NCI-H2081 treated with DMSO at 0.1 percent for 48 hours (cell line): ENCODE measurements at places on chromosomes 3 and 15.

DNA sequence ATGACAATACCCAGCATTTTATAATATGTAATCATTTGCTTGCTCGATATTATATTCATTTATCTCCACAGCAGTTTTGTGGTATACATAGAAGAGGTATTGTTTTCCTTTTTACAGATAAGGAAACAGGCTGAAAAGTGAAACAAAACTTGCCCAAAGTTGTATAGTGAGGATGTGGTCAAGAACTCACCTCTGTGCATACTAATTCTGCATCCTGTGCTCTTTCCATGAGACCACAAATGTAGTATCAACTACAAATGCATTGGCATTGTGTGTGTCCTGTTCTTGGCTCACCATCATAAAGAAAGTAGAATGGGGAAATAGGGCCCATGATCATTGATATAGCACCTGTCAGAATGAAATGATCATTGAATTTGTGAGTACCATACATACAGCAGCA is 167.3 kb downstream of the NECTIN3 start:
- no peak for DNase-seq

- no peak for DNase-seq
Observed at GRCh38 chr3:143380449-143380848, 260.9 kb downstream of the CHST2 start.

- no peak for DNase-seq
Observed at GRCh38 chr15:74428970-74429780, 4.6 kb downstream of the SEMA7A start.

- no peak for DNase-seq
Observed at GRCh38 chr15:63360170-63360569, 21.5 kb downstream of the CA12 start.

DNA sequence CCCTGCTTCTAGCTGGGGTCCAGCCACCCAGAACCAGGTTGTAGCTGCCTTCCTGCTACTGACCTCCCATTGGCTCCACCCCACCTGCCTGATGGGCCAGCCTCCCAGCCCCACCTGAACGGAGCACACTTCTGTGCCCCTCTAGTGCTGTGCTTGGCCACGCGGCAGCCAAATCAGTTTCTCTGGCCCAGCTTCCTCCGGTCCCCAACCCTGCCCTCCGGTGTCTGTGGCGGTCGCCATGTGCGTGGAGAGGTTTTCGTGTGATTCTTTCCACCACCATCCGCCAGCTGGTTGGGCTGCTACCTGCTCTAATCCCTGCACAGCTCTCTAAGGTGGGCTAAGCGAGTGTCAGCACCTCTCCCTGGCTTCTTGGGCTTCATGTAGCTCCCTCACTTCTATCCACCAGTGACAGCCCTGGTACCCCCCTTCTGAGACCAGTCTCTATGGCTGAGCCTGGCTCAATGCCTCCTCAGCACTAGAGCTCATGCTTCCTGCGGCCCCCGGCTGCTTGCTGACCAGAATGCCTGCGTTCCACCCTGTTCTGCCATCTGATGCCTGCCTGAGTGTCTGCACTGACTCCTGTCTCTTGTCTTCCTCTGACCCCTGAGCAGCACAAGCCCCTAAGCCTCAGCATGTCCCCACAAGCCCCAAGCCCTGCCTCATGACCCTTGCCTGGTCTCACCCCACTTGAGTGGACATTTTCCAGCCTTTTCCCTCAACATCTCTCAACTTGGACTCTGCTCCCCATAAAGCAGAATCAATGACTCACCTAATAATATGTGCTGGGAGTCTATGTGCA is 23.2 kb upstream of the MAGEF1 start:
- DNase-seq: no peak

DNA sequence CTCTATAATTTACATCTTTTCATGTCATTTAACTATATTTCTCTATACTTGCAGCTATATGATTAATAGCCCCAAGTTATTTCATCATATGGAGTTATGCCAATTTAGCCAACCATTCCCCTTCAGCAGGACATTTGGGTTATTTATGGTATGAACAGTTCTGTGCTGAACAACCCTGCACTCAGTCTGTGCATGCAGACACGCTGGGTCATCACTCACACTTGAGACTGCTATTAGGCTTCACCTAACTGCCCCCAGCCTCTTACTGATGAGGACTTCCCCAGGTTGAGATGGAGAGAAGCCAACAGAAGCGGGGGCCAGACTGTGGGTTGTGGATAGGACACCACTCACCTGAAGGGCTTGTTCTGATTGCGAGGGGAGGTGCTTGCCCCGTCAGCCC is 7.3 kb downstream of the TADA3 start:
- no peak for DNase-seq

DNA sequence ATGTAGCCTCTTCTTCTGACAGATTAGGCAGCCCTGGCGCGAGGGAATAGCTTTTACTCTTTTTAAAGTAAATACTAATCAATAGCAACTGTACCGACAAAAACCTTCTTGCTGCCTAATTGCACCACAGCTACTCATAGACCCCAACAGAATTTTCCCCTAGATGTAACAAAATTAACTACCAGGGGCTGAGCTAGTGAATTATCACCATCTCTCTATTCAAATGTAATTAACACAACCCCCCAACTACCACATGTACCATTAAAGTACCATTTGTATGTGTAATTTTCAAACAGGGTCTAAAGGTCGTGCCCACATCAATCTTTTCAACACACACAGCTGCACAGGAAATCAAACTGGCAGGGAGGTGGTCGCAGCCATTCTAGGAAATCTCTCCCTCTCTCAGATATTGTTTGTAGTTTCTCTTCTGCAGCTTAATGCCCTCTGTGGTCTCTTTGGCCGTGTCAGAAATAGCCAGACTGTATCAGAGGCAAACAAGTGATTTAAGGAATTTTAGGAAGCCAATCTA is 322.9 kb downstream of the RORA start:
- no peak for DNase-seq
